ENCODE measurements at places on chromosomes 12 and 14. TPM values are rescaled to one million over a fixed set of nuclear protein-coding genes. Genes with fewer than 3 reads are reported as not detected.

LHX5 gene
- not detected for total RNA-seq

PLEKHG7 gene
- total RNA-seq, result not detected

PLBD1 gene
- total RNA-seq, result 7.0 TPM

SRRM4 gene
- total RNA-seq, result not detected

CCDC184 gene
- 0.81 TPM for total RNA-seq

VRTN gene
- not detected for total RNA-seq

NIN gene
- total RNA-seq, result 37.4 TPM

PPP1R1A gene
- total RNA-seq, result 3.3 TPM

IRAK3 gene
- total RNA-seq, result 67.9 TPM

MARK3 gene
- 77.6 TPM for total RNA-seq

SP1 gene
- total RNA-seq, result 50.9 TPM

TGM1 gene
- total RNA-seq, result not detected

ADAM20 gene
- 1.9 TPM for total RNA-seq

MDGA2 gene
- total RNA-seq, result not detected

- H3K4me1 ChIP-seq, result no peaks in the 10 kb centered on the region
- no peak for DNase-seq
- H3K27me3 ChIP-seq, result no peaks in the 10 kb centered on the region
These were observed 118.3 kb upstream of the SLC38A4 start for GRCh38 chr12:46944088-46944487.

- no peak for DNase-seq
- H3K4me1 ChIP-seq, result peaks cover 4% of the 10 kb centered on the region
- H3K27ac ChIP-seq, result no peak overlapping the region
- no peaks in the 10 kb centered on the region for H3K27me3 ChIP-seq
- H3K4me3 ChIP-seq, result no peak overlapping the region
These were observed 61.7 kb downstream of the DIO3 start for GRCh38 chr14:101623077-101623372.

DNA sequence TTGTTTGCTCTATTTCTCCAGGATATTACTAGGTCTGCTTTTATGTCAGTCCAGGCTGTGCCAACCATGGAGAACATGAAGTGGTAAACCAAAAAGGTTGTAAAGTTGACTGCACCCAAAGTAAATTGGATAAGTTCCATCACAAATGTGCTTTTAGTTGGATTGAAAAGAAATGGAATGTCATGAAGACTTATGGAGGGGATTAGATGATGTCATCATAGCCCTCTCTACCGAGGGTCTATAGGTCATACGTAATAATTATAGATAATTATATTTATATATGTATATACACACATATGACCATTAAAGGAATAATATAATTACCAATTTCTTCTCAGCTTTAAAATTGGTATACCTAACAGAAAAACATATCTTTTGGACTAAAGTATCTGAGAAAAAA, 714.9 kb downstream of the NOVA1 start:
- no peak overlapping the region for H3K4me3 ChIP-seq
- H3K27me3 ChIP-seq, result no peaks in the 10 kb centered on the region
- H3K27ac ChIP-seq, result no peak overlapping the region
- no peaks in the 10 kb centered on the region for H3K36me3 ChIP-seq
- DNase-seq, result no peak

- H3K4me3 ChIP-seq, result no peak overlapping the region
- no peaks in the 10 kb centered on the region for H3K36me3 ChIP-seq
- peaks cover 6% of the 10 kb centered on the region for H3K4me1 ChIP-seq
- no peak overlapping the region for H3K27ac ChIP-seq
- H3K27me3 ChIP-seq, result no peaks in the 10 kb centered on the region
These were observed 57.2 kb upstream of the RIN3 start for GRCh38 chr14:92456215-92457015.

- H3K4me1 ChIP-seq, result peaks cover 22% of the 10 kb centered on the region
- no peak overlapping the region for H3K27ac ChIP-seq
- H3K36me3 ChIP-seq, result no peaks in the 10 kb centered on the region
These were observed 24.7 kb downstream of the CCDC85C start for GRCh38 chr14:99579120-99579836.

DNA sequence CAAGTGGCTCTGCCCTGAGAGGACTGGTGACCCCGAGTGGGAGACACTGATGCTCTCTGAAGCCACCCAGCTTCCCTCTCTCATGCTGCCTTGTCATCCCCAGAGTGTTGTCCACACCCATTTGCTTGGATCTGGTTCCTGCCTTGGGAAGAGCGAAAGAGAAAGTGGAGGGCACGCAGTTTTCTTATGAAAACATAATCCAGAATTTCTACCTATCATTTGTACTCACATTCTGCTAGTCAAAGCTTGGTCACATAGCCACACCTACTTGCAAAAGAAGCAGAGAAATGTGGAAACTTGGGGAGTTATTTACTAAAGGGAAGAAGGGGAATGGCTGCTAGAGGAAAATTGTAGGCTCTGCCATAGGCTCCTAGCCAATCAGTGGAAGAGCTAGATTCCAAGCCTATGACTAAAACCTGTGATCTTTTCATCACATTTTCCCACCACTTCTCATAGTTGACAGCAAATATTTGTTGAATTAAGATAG, 326.3 kb downstream of the ZFP36L1 start:
- peaks cover 15% of the 10 kb centered on the region for H3K4me1 ChIP-seq
- no peaks in the 10 kb centered on the region for H3K27me3 ChIP-seq
- no peak for DNase-seq
- peak overlapping the region; percentile 0 for H3K27ac ChIP-seq

DNA sequence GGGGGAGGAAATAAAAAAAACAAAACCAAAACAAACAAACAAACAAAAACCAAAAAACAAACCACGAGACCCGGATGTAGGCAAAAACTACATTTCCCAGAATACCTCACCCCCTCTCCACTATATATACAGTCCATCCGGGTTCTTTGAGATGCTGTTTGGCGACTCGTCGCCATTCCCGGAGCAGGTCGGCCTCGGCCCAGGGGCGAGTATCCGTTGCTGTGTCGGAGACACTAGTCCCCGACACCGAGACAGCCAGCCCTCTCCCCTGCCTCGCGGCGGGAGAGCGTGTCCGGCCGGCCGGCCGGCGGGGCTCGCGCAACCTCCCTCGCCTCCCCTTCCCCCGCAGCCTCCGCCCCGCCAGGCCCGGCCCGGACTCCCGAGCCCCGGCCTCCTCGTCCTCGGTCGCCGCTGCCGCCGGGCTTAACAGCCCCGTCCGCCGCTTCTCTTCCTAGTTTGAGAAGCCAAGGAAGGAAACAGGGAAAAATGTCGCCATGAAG, at the start of gene RNF10:
TSS of gene RNF10 (plus strand) at position 154 of the 500 bp plus-strand sequence. CDS start 456 bp downstream, outside the sequence.
- peaks cover 37% of the 10 kb centered on the region for H3K4me1 ChIP-seq
- H3K27me3 ChIP-seq, result no peaks in the 10 kb centered on the region
- H3K36me3 ChIP-seq, result no peaks in the 10 kb centered on the region
- DNase-seq, result no peak
- H3K4me3 ChIP-seq, result peak within 1 kb of the TSS; percentile 83

- no peaks in the 10 kb centered on the region for H3K27me3 ChIP-seq
- no peak overlapping the region for H3K4me3 ChIP-seq
- H3K36me3 ChIP-seq, result no peaks in the 10 kb centered on the region
- H3K4me1 ChIP-seq, result no peaks in the 10 kb centered on the region
- DNase-seq, result no peak
- no peak overlapping the region for H3K27ac ChIP-seq
These were observed 325.9 kb downstream of the ADAMTS20 start for GRCh38 chr12:43226151-43226550.

GRCh38 chr12:5560265-5560664, 128.4 kb downstream of the NTF3 start:
- no peak for DNase-seq
- no peak overlapping the region for H3K27ac ChIP-seq

DNA sequence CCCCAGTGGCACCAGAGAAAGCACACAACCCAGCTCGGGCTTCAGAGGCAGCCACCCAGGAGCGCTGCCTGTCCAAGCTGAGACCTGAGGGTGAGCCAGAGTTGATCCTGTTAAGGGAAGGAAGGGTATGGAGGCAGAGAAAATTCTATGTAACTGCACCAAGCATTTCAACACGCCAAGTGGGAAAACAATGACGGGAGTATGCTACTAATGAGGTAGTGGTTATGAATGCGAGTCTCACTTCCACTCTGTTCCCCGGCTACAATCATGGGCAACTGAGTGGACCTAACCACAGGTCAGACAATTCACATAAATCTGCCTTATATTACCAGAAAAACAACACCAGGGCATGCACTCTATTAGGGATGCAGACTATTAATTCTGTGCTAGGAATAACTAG, 9.9 kb downstream of the ATG14 start:
- no peak overlapping the region for H3K4me3 ChIP-seq
- no peak overlapping the region for H3K27ac ChIP-seq
- no peaks in the 10 kb centered on the region for H3K36me3 ChIP-seq
- H3K4me1 ChIP-seq, result peaks cover 49% of the 10 kb centered on the region
- H3K27me3 ChIP-seq, result no peaks in the 10 kb centered on the region

DNA sequence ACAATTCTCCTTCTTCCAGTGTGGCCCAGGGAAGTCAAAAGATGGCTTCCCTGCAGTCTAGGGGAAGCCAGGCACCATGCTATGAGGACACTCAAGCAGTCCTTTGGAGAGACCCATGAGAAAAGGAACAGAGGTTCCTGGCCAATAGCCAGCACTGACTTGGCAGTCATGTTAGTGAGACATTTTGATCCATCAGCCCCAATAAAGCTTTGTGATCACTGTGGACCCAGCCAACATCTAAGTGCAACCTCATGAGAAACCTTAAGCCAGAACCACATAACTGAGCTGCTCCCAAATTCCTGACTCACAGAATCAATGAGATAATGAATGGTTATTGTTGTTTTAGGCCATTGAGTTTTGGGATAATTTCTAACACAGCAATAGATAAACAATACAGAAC, 51.0 kb upstream of the NAP1L1 start:
- no peaks in the 10 kb centered on the region for H3K36me3 ChIP-seq
- no peaks in the 10 kb centered on the region for H3K4me1 ChIP-seq
- no peak for DNase-seq
- H3K27ac ChIP-seq, result no peak overlapping the region
- no peaks in the 10 kb centered on the region for H3K27me3 ChIP-seq

- DNase-seq, result no peak
- no peaks in the 10 kb centered on the region for H3K27me3 ChIP-seq
- H3K36me3 ChIP-seq, result no peaks in the 10 kb centered on the region
- H3K4me1 ChIP-seq, result no peaks in the 10 kb centered on the region
These were observed 108.5 kb downstream of the ZFC3H1 start for GRCh38 chr12:71555191-71555590.

GRCh38 chr14:99758872-99759545, 34.2 kb upstream of the EML1 start:
- H3K36me3 ChIP-seq, result no peaks in the 10 kb centered on the region
- no peak overlapping the region for H3K4me3 ChIP-seq
- H3K4me1 ChIP-seq, result peaks cover 41% of the 10 kb centered on the region

- no peaks in the 10 kb centered on the region for H3K36me3 ChIP-seq
- no peak for DNase-seq
- no peaks in the 10 kb centered on the region for H3K27me3 ChIP-seq
- H3K27ac ChIP-seq, result no peak overlapping the region
- H3K4me1 ChIP-seq, result no peaks in the 10 kb centered on the region
These were observed 106.6 kb downstream of the BRMS1L start for GRCh38 chr14:35932659-35933159.

GRCh38 chr12:30095511-30095910, 311.8 kb upstream of the TMTC1 start:
- no peak for DNase-seq
- H3K4me3 ChIP-seq, result no peak overlapping the region
- no peaks in the 10 kb centered on the region for H3K4me1 ChIP-seq
- H3K27ac ChIP-seq, result no peak overlapping the region
- no peaks in the 10 kb centered on the region for H3K27me3 ChIP-seq

DNA sequence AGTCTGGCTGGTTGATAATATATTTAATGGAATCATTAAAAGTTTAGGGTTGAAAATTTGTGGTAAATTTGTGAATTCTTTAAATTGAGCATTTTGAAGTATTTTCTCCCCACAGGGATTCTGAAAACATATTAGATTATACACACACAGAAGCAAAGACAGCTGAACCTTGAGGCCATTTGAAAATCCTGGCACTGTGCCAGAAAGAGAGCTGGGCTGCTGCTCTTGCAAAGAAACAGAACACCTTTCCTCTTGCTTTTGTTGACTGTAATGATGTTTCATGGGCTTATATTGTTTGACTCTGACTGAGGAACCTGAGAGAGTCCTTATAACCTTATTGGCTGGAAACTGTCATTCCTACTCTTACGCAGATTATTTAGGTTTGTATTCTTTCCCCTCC, 4.8 kb downstream of the RNF34 start:
- H3K27ac ChIP-seq, result no peak overlapping the region
- H3K27me3 ChIP-seq, result no peaks in the 10 kb centered on the region
- peaks cover 15% of the 10 kb centered on the region for H3K36me3 ChIP-seq
- no peak overlapping the region for H3K4me3 ChIP-seq

- peaks cover 9% of the 10 kb centered on the region for H3K4me1 ChIP-seq
- DNase-seq, result no peak
- no peak overlapping the region for H3K4me3 ChIP-seq
- H3K36me3 ChIP-seq, result no peaks in the 10 kb centered on the region
- H3K27me3 ChIP-seq, result no peaks in the 10 kb centered on the region
These were observed 14.4 kb downstream of the NIN start for GRCh38 chr14:50816395-50817047.

DNA sequence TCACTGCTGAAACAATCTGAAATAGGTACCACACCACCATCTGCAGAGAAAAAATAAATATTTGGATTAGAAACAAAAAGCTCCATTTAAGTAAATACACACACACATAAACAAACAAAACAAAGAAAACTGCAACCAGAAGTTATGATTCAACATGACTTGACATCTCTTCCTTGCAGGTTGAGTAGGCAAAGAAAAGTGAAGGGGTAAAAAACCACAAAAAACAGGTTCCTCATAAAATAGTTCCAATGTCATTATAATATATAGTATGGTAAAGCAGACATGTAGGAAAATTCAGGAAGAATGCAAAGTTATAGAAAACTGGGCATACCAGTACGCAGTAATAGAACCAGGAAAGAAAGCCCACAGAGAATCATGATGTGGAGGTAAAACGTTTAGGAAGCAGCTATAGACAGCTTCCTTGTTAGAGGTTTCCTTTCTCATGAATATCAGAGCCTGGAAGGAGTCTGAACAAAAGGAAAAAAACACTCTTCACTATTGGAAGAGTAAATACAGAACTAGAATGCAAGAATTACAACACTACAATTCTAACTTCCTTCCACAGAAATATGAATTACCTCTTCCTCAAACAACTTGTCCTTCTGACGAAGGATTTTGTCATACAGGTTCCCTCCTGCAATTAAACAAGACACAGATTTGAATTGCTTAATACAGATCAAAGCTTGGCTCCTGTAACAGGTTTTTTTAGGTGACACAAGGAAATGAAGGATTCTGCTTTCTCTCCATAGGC, 6.1 kb downstream of the NEK9 start:
- no peak overlapping the region for H3K4me3 ChIP-seq
- DNase-seq, result no peak
- no peaks in the 10 kb centered on the region for H3K27me3 ChIP-seq
- peaks cover 16% of the 10 kb centered on the region for H3K36me3 ChIP-seq
- H3K4me1 ChIP-seq, result peaks cover 11% of the 10 kb centered on the region

GRCh38 chr12:5807514-5808219, 137.4 kb downstream of the ANO2 start:
- H3K4me1 ChIP-seq, result no peaks in the 10 kb centered on the region
- no peaks in the 10 kb centered on the region for H3K36me3 ChIP-seq
- H3K27me3 ChIP-seq, result no peaks in the 10 kb centered on the region
- H3K27ac ChIP-seq, result no peak overlapping the region
- DNase-seq, result no peak
